ENCODE measurements at places on chromosomes 3 and 15.
A peak's percentile ranks its signal among the peaks of the same experiment; 100 is the strongest.

DNA sequence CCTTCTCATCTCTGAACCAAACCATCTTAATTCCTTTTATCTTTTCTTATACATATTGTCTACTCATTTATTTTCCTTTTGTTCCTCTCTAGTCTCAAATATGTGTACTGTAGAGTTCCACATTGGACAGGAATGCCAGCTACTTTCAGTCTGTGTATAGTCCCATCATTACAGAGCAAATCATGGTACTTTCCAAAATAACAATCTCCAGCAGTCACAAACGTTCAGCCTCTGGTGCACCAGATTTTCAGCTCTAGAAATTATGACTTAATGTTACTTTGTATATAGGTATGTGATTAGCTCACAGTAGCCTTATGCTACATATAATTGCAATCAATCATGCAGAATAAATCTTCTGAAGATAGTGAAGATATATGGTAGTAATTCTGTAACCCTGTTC lies 32.5 kb upstream of the TM4SF4 start:
- no peak for DNase-seq

- DNase-seq: no peak
Measured at GRCh38 chr3:32797776-32798175, 20.0 kb upstream of the TRIM71 start.

GRCh38 chr3:55966566-55966965 lies 479.5 kb upstream of the WNT5A start:
- DNase-seq: no peak

DNA sequence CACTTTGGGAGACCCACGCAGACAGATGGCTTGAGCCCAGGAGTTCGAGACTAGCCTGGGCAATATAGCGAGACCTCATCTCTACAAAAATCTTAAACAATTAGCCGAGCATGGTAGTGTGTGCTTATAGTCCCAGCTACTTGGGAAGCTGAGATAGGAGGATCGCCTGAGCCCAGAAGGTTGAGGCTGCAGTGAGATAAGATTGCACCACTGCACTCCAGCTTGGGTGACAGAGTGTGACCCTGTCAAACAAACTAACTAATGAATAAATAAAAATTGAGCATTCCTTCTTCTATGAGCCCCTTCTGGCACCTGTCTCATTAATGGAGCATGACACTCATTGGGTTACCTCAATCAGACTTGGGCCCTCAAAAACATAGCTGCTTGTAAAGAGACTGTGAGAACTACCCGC lies 7.5 kb downstream of the ZDHHC3 start:
- no peak for DNase-seq

- no peak for DNase-seq
Measured at GRCh38 chr15:73564255-73564654, 68.9 kb downstream of the NPTN start.

- DNase-seq: no peak
Measured at GRCh38 chr3:109995377-109995776, 658.0 kb upstream of the DPPA4 start.

- DNase-seq: no peak
Measured at GRCh38 chr3:142943349-142943748, 20.1 kb downstream of the PAQR9 start.

DNA sequence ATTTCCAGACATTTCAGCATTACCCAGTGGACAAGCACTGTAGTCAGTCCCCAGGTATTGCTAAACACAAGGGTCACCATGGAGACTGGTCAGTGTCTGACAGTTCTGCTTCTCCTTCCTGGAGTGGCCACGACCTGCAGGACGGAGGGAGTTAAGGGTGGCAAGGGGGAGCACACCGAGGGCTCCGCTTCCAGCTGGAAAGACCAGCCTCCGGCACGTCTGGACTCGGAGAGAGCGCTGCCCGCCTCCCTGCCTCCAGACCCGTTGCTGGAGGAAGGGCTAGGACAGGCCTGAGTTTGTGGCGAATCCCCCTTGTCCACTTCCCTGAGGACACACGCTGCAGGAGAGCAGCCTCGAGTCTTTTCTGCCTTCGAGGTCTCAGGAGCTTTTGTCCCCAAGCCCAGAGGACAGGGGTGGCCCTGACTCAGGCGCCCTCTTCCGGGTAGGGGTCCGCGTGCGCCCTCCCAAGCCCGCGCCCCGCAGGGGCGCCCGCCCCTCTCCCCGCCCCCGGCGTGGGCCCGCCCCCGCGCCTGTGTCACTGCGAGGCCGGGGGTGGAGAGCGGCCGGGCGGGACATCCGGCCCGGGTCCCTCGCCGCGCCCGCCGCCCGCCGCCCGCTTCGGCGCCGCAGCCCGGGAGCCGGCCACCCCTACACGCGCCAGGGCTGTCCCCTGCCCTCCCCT lies at the start of gene CHST14:
Gene CHST14 (plus strand): TSS at position 562 of the 682 bp plus-strand sequence. CDS start 230 bp downstream, outside the sequence.
- DNase-seq: peak; percentile 25

DNA sequence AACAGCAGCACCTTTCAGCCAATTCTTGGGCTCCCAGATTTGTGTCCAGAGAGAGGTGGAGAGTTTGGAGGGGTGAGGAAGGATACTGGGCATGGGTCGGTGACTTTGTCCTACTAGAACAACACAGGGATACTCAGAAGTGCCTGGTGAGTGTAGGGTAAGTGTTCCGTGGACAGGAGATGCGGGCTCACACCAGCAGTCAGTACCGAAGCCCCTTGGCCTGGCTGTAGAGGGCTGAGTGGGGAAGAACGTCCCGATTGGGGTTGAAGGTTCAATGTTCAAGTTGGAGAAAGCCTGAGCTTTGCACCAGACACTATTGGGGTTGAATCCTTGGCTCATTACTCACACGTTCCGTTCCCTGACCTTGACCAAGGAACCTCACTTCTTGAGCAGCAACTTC lies 40.8 kb upstream of the SLC6A11 start:
- DNase-seq: no peak

DNA sequence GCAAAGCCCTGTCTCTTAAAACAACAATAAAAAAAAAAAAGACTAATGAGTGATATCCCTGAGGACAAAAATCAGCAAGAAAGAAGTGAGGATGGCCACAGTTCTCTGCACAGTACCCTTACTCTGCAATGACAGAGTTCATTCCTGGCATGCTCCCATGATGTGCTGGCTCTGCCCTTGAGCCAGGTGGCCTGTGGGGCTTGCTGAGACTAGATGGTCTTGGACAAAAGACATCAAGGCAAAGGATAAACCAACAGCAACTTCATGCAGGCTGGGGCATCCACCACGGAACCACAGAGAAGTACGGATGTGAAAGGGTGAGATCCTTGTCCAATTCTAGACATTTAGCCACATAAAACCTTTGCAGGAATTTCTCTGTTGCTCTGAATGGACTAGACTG lies 12.7 kb downstream of the MGLL start:
- DNase-seq: no peak

GRCh38 chr3:60674870-60675269 lies 576.4 kb downstream of the FHIT start:
- DNase-seq: no peak

- DNase-seq: no peak
Measured at GRCh38 chr3:152524198-152525140, 255.7 kb downstream of the MBNL1 start.

DNA sequence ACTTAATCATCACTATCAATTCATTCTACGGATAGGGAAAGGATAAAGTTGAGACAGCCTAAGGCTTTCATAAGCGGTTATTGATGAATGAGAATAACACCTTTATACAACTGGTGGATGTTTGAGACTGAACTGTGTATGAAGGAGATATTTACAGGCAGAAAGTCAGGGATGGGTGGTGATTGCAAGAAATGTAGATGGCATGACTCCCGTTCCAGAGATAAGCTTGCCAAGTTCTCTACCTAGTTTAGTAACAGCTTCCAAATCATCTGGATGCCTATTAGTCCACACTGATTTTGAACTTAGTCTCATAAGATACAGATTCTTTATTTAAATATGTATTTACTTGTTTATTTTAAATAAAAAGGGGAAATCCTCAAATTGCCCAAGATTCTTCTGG lies 358.8 kb downstream of the GAP43 start:
- no peak for DNase-seq

- no peak for DNase-seq
Measured at GRCh38 chr15:93820566-93820965, 410.8 kb upstream of the MCTP2 start.

DNA sequence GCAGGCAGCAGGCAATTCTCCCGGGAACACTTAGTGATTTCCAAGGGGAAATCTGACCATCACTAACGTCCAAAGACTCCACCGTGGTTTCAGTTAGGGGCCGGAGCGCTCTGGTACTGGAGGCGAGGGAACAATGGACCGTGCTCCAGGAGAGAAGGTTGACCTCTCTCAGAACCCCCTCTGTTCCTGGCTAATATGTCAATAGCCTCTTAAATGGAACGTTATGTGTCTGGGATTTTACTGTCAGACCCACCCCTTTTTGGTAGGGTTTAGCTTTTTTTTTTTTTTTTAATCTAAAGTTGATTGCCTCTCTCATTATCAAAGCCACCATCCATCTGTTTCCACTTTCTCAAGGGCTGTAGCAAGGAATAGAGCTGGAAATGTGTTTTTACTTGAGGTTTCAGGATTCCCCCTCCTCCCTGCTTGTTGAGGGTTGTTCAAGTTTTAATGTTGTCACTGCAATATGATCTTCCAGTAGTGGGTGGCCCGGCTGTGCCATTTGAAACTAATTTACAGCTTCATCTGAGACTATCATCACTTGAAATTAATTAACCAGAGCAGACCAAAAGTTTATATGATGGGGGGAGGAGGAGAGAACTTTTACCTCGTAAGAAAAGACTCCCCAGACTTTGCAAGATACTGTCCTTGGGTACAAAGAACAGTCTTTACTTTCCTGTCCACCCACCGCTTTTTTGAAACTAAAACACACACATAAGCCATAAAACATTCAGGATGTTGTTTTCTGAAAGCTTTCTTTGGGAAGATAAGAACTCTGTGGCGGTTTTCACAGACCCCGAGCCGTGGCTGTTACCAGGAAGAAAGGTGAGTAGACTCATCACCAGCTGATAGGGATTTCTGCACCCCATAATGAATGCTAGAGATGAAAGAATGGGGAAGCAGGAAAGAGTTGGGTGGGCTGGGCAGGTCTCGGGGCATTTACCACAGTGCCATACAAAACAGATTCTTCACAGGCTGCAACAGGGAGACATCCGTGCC lies 187.8 kb downstream of the UACA start:
- DNase-seq: no peak

DNA sequence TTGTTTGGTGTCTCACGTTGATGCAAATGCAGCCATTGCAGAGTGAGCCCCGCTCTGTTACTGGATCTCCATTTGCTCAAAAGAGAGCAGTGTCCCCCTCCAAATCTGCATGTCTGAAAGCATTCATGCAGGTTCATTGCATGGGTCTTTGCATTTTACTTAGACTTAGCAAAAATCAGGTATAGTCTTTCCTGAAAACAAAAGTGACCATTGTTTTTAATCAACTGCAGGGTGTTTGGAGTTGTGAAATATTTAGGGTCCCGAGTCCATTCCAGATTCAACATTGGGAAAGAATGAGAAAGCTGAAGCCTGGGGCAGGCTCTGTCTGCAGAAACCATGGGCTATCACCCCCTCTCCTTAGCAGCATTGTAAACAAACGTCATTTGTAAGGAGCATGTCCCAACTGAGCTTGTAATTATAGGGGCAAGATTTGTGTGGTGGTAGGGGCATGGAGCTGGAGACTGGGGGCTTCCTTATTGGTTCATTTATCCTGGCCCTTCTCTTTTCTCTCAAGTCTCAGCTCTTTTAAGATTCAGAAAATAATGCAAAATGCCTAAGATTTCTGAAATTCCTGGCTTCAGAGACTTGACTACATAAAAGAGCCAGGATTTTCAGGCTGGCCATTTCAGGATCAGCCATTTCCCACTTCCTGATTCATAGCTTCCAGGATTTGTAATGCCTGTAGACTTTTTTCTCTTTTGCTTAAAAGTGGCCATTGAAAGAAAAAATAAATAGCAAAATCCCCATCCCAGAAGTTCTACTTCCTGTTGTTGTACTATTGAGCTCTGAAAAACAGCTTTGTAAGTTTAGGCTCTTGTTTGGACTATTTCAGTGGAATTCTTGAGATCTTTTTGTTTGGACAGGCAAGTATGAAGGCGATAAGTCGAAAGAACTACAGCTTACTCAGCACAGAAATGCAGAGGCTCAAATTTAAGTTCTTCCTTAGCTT lies 23.0 kb downstream of the IGF1R start:
- DNase-seq: no peak

- DNase-seq: no peak
Measured at GRCh38 chr15:43930556-43930955, 103.8 kb downstream of the WDR76 start.

DNA sequence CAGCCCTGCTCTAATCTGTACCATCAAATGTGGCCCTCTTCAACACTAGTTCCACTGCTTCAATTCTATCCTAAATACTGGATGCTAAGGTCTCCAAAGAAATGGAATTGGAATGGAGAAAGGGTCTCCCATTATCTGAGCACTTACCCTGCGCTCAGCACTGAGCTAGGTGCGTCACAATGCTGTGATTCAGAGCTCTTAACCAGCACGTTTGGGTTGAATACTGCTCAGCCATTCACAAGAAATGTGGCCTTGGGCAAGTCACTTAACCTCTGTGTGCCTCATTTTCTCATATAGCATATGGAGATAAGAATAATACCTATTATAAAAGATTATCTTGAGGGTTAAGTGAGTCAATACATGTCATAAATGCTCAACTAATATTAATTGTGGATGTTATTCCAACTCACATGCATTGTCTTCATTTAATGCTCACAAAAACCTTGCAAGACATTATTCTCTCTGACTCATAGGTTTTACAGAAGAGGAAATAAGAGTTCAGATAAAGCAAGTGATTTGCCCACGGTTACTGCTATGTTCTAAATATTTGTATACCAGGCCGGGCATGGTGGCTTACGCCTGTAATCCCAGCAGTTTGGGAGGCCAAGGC lies 27.4 kb upstream of the SRGAP3 start:
- no peak for DNase-seq

All from stimulated activated CD8-positive, alpha-beta memory T cell treated with anti-CD3 and anti-CD28 coated beads, Interleukin-7, amount 100 ng/mL, for 1 hour (primary cell).